ENCODE measurements at places on chromosomes 11 and 22.

DNA sequence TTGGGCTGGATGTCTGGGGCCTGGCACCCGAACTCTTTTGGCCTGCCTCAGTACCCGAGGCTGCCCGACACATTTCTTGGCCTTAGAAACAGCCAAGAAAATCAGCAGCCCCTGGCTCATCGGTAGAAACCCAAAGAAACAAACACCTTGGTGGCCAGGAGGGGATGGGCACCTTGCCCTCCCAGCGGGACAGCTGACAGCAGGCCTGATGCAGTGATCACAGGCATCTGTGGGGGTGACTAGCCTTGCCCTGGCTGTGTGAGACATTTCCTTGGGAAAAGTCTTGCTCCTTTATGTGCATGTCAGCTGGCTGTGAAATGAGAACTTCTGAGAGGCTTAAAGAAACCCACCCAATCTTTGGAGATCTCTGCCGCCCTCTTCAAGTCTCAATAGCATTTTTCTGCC, 60.9 kb downstream of the SMIM38 start:
- no peak for DNase-seq

DNA sequence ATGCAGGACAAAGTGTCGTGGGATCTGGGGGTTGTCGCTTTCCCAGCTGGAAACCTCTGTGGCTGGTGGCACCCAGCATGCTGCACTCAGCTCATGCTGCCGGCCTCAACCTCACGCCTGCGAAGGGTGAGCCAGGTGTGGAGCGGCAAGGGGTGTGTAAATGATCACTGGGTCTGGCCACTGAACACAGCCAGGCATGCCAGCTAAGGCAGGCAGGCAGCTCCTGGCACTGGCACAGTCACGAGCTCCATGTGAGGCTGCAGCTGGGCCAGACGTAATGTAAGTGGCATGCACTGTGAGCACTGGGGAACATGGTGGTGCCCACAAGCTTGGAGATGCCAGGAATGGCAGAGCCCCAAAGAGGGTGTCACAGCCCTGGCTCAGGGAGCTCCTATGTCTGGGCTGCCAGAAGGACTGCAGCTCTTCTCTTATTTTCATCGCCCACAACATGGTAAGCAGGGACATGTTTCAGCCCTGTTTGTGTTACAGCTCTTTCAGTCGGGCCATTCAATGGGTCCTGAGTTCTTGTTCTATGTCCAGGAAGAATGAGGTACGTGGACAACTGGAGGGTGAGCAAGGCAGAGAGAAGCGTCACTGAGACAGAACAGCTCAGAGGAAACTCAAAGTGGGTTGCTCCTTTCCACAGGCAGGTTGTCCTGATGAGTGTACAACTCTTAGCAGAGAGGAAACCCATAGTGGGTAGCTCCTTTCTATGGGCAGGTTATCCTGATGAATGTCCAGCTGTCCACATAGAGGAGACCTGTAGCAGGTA, 403.8 kb downstream of the CNTN5 start:
- no peak for DNase-seq

DNA sequence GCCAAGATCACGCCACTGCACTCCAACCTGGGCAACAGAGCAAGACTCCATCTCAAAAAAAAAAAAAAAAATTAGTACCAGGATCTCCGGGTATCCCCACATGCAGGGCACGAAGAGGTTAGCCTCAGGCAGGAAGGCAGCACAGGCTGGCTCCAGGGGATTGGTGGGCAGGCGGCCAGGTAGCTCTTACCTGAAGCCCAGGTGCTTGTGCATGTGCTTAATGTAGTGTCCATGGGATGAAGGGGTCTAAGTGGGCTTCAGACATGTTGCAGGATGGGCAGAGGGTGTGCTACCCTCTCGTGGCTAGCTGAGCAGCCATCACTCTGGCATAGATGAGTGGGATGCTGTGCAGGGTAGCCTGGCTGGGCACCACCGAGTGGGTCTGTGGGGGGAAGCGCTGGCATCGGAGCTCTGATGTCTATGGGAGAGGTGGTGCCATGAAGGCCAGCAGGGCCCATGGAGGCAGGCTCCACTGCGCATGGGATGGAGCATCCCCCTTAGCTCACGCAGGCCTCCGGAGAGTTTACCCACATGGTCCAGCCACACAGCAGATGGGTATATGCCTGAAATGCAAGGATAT, 11.0 kb downstream of the RFPL1 start:
- no peak for DNase-seq

DNA sequence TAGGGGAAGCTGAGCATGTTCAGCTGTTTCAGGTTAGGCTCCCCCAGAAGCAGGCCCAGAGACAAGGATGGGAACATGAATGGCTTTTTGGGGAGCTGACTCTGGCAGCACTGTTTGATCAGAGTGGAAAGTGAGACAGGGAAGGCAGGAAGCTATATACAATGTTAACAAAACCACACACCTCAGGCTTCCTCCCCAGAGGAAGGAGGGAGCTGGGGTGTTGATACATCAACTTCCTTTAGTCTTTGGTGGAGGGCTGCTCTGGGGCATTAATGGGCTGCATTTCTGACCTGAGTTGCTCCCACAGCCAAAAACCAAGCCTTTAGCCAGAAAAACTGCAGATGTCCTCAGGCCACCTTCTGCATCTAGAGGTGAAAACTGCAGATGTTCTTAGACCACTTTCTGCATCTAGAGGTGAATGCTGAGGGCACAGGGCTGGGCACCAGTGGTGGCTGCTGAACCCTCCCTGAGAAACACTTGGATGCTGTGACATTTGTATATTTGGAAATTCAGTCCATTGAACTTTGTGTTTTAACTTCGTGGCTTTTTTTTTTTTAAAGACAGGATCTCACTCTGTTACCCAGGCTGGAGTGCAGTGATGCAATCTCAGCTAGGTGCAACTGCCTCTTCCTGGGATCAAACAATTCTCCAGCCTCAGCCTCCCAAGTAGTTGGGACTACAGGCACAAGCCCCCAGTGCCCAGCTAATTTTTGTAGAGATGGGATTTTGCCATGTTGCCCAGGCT, 49.9 kb downstream of the KIAA1671 start:
- peak; percentile 27 for DNase-seq

GRCh38 chr22:45526768-45527360, 24.2 kb downstream of the FBLN1 start:
- DNase-seq: no peak

GRCh38 chr11:3115321-3115720, 49.8 kb downstream of the OSBPL5 start:
- no peak for DNase-seq

GRCh38 chr11:60318726-60319125, 8.3 kb upstream of the MS4A6E start:
- DNase-seq: no peak

DNA sequence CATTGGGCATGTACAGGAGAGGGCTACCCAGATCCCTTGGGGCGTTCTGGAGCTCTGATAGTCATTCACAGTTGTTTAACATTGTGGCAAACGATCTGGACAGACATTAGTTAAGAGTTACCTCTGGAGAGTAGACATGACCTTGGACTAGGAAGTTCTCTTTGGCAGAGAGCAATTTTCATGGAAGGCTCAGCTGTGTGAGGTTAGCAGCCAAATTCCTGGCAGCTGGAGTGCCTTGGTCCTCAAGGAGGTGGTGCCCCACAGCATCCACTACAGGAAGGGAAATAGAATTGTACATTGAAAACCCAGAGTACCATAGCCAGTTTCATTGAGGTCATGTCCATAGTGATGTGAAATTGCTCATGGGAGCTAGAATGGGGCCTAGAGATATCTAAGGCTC, 82.8 kb downstream of the BLID start:
- DNase-seq: no peak

- DNase-seq: no peak
Measured at GRCh38 chr11:112656772-112657428, 304.3 kb upstream of the NCAM1 start.

DNA sequence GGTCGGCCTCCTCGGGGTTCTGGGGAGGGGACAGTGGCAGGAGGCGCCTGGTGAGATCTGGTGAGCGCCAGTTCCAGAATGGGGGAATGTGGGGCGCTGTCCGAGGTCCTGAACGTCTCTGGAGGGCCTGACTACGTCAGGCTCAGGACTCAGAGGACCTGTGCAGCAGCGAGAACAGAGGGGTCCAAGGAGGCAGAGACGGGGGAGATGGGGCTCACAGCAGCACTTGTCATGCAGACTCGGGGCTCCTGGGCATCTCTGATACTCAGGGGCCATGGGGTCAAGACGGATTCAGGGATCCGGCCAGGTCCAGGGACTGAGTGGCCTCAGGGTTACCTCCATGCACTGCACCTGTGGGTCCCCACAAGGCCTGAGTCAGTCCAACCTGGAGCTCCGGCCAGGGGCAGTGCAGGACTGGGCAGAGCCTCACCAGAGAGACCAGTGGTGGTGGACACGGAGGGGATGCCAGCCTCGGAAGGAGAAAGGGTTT, 92.2 kb downstream of the BRD1 start:
- no peak for DNase-seq

DNA sequence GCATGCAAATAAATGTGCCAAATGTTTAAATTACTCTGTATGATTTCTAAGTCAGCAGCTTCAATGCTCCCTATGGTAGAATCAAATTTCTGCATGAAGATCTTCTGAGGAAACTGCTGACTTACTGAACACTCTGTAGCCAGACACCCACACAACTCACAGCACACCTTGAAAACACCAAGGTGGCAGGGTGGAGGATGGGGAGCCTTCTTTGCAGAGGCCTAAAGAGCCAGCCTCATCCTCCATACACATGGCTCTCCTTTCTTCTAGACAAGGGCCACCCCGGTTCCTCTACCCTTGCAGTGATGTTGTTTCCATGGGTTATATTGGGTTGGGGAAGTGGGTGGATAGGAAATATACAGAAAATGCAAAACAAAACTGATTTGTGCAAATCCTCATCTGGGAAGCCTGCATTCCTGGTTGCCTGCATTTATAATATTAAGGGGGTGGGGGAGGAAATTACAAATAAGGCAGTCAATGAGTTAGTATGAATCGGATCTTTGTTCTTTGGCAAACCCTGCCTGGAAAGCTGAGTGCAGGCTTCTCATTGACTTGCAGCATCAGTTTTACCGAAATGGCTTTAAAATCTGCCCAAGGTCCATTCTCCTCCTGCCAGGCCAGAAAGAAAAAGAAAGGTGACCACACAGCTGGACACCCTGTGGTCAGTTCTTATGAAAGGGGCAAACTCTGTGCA, 15.8 kb upstream of the ETS1 start:
- DNase-seq: no peak

- DNase-seq: no peak
Measured at GRCh38 chr11:11995601-11996000, 12.8 kb downstream of the DKK3 start.

DNA sequence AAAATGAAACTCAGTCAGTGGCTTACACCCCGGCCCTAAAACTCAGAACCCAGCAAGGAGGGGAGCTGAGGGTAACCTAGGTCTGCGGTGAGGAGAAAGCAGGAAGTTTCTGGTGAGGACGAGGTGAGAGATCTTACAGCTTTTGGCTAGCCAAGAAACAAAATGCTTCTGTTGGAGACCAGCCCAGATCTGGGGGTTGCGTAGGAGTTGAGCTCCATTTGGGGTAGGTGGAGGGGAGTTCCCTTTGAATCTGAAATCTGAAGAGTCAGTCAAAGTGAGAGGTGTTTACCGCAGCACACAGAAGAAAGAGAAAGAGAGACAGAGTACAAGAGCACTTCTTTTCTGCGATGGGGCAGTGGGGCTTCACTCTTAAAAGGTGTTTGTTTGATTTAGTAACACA, 29.6 kb downstream of the EHF start:
- no peak for DNase-seq

- no peak for DNase-seq
Measured at GRCh38 chr22:20989323-20990138, 7.4 kb downstream of the LZTR1 start.

DNA sequence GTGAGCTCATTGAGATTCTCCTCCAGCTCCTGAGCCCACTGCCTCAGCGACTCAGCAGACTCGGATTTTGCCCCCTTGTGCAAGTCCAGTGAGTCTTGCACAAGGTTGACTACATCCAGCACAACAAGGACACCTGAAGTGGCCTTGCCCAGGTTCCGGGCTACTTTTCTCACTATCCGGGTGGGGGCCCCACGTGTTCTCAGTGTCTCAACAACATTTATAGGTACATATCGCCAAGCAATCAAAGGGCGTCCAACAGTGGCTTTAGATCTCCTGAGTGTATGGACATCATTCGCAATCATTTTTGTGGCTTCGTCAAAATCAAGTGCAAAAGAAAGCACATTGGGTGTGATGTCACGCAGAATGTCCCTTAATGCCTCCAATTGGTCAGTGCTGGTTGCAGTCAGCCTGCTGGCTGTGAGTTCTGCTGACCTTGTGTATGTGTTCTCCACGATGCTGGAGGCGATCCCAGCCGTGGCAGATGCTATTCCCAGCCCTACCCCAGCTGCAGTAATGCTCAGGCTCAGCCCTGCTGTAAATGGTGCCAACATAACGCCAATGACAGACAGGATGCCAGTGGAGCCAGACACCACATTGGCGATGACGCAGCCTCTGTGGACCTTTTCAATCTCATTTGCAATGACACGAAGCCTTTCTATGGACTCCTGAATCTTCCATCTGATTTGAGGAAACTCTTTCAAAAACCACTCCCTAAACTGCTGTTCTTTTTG, 10.3 kb downstream of the APOL4 start:
- DNase-seq: no peak

DNA sequence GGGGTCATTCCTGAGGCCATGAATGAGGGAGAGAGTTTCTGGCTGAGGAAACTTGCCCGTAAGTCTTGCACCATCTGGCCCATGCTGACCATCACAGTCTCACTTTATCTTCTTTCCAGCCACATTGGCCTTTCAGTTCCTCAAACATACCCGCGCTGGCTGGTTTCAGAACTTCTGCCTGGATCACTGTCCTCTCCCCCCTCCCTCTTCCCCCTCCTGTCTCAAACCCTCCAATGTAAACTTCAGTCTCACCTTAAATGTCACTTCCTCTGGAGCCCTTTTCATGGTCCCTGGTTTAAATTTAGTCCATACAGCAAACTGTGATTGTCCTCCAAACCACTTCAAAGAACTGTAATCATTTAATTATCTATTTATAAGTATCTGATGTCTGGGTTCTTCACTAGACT, 3.7 kb upstream of the TMEM109 start:
- DNase-seq: no peak

DNA sequence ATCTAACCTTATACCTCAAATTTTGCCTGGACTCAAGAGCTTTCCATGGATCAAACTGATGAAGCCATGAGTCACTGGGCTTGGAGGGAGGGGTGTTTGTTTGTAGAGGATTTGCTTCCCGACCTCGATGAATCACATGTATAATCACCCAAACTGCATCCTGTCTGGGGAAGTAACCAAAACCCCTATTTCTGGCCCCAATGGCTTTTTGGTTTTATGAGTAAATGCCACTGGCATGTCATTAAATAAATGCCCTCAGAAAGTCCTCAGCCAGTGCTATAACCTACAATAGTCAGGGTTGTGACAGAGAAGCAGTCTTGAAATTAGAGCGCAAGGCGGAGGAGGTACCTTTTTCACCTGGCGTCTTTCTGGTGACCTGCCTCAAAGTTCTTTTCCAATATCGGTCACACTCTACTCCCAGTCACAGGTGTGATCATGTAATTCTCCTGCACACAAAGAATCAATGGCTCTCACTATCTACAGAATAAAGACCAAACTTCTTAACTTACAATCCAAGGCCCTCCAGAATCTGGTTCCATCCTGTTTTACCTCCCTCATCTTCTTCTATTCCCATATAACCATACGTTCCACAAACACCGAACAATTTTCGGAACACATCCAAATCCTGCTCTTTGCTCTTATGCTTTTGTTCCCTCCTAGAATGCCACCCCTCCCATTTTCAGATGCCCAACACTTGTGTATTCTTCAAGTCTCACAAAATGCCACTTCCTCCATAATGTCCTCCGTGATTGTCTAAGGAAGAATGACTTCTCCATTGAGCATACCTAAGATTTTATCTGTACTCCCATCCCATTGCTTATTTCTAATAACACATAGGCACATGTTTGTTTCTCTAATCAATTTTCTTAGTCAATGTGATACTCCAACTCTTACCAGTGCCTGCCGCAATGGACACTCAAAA, 81.3 kb upstream of the BLID start:
- no peak for DNase-seq

Measured in NK-92 treated with Interleukin-12 subunit alpha and Interleukin-12 subunit beta, amount 100 ng/mL, for 24 hours (cell line).